ENCODE measurements at places on chromosomes 1 and 21. TPM values are rescaled to one million over a fixed set of nuclear protein-coding genes. Genes with fewer than 3 reads are reported as not detected.

BARHL2 gene
- 0.15 TPM for total RNA-seq

SLC44A3 gene
- 5.0 TPM for total RNA-seq

DNA sequence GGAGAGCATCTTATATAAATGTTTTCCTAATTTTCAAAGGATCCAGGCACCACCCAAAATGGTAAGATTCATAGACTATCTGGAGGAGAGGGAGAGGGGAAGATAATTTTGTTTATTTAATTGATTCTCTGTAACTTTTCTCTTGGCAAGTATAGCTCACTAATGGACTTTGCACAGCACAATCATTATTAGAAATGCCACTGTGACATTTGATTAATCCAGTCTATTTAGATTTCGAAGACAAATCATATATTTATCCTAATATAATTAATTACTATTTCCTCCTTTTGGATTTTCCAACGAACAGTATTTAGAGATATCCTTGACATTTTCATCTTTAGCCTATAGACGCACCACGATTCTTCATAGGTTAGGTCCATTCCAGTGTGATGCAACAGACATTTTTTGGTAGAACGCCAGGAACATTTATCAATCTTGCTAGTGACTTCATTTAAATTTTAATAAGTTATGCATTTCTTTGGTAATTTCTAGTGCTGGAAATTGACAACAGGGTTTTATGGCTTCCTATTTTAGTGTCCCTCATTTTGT lies 152.4 kb downstream of the GRIK1 start:
- DNase-seq: no peak

DNA sequence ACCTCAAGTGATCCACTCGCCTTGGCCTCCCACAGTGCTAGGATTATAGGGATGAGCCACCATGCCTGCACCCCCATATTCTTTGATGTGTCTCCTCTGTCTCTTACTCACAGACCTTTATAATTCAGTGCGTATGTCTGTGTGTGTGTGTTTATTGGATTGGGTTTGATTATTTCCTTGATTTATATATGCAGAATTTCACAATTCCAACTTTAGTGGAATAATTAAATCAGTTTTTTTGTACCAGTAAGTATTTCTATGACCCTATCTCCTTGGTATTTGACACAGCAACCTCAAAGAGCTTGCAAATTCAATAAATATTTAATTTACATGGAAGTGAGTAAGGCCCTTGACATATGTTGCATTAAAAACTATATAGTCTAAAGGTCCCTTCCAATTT lies 333.9 kb upstream of the ADAMTS5 start:
- no peak for DNase-seq

DMRTA2 gene
- not detected for total RNA-seq

DNA sequence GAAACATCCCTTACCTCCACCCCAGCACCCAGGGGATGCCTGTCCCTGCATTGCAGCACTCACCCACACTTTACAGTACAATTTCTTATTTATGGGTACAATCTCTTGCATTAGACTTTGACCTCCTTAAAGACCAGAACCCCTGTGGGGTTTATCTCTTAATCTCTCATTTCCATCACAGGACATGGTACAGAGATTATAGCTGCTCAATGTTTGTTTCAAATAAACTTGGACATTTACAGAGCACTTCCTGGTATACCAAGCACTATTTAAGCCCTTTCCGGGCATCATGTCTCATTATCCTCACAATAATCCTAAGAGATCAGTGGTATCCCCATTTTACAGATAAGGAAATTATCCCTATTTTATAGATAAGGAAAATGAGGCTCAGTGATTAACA lies 31.9 kb downstream of the FYB2 start:
- no peak for DNase-seq

IQGAP3 gene
- total RNA-seq: 22.3 TPM

Data from H1 (cell line).